ENCODE measurements at places on chromosomes 11 and 22.

DNA sequence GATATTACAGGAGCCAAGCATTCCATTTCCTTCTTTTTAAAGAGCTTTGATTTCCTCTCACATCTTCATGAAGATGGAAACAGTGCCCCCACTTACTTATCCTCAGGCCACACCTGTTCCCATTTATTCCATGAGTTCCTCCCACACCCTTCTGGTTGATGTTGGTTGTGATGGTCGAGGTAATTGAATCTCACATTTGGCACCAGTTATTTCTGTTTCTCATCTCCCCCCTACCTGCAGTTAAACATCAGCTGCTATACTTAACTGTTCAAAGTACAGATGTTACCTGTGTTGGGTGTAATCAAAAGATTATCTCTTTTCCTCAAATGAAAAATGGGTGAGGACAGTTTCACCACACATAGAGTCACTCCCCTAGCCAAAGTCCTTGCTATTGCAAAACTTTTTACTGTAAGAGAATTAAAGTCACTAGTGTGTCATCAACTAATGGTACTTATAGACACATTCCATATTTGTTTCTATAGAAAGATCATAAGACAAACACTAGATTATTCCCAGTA lies 1.9 kb downstream of the TMEM45B start:
- no peak for DNase-seq

DNA sequence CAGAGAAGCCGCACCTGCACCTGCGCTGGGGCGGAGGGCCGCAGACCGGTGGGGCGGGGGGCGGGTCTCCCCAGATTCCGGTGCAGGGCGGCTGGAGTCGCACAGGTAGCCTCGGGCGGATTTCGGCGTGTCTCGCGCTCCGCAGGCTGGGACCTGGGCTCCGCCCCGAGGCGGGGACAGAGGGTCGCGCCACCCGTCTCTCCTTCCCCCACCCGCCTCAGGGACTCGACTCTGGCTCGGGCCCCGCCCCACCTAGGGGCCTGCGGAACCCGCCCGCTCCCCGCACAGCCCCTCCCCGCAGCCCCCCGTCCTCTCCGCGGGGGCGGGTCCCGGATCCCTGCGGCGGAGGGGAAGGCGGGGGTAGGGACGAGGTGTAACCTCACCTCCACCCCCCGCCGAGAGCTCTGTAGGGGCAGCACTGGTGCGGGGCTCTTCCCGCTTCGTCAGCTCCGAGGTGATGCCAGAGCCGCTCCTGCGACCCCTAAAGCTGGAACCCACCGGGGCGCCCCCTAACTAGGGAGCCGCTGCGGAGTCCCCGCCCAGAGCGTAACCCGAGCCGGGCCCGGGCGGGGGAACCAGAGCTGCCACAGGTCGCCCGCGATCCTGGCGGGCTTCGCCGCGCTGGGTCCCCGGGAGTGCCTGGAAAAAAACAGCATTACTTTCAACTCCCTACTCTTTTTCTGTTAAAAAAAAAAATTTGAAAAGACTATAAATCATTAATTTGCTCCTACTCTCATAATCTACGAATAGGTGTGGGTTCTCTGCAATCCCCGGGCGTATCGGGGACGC lies at the start of gene SLC29A2:
Gene SLC29A2, minus strand, starts transcription at position 134 of the 789 bp plus-strand sequence. CDS start 169 bp downstream, outside the sequence.
- DNase-seq, result peak; percentile 46

DNA sequence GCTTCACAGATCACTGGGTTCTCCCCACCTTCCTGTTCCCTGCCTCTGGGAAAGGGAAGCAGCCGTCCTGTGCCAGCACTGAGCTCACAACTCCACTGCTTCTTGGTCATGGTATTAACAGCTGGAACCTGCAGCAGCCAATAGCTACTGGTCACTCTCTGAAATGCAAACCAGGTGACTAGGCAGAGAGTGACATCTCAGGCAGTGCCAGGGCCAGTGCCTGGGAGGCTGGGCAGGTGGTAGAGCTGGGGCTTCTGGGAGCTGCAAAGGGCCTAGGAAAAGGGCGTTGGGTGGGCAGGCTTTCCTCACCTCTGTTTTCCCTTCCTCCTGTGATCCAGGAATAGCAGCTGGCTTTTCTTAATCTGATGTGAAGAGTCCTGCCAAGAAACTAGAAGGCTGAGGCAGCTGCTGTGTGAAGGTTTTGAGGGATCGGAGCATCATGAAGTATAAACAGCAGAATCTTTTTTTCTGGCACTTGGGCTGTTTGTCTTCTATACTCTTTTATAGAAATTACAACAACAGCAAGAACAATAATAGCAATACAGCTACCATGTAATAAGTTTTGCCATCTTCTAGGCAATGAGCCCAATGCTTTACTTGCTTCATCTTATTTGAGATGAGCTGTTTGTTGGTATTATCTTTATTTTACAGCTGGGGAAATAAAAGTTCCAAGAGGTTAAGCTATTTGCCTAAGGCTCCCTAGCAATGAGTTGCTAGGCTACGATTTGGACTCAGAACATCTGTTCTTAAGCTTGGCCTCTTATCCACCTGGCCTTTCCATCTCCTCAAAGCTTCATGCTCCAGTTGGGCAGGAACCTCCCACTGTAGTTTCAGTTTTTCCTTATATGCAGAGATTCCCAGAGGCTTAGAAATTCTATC lies 22.0 kb upstream of the CD44 start:
- no peak for DNase-seq

DNA sequence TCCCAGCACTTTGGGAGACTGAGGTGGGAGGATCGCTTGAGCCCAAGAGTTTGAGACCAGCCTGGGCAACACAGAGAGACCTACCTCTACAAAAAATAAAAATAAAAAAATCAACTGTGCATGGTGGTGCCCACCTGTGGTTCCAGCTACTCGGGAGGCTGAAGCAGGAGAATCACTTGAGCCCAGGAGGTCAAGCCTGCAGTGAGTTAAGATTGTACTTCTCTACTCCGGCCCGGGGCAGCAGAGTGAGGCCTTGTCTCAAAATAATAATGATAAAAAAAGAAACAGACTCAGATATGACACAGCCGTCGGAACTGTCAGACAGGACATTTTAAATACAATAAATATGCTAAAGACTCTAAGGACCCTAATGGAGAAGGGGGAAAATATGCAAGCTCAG lies 18.4 kb downstream of the ASCL2 start:
- DNase-seq, result no peak

GRCh38 chr11:73156686-73157085 lies 14.6 kb upstream of the FCHSD2 start:
- no peak for DNase-seq

DNA sequence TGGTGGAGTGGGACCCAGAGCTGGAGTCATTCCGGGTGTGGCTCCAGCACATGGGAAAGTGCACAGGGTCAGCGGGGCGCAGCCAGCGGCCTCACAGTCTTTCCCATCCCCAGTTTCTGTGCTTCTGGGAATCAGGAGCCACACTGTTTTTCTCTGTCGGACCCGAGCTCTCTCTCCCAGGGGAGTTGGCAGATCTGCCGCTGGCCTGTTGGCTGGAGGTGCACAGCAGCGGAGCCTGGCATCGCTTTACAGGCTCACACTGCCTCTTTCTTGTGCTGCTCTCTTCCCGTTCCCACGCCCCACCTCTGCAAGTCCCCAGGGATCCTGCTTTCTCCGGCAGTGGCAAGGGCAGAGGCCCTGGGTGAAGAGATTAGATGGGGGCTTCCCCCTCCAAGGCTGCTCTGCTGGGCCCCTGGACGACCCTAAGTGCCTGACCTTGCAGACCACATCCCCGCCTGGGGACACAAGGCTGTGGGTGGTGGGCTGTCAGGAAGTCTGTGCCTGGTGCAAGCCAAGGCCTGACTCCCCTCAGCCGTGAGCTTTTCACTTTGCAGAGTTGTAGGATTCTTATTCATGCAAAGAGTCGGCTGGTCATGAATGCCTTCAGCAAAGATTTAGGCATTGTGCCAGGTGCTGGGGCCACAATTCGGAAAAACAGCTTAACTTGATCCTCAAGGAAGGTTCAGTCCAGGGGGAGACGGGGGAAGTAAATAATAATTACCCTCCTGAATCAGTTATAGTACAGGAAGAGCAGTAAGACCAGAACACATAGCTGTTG lies 116.3 kb downstream of the TIMP3 start:
- DNase-seq, result no peak

DNA sequence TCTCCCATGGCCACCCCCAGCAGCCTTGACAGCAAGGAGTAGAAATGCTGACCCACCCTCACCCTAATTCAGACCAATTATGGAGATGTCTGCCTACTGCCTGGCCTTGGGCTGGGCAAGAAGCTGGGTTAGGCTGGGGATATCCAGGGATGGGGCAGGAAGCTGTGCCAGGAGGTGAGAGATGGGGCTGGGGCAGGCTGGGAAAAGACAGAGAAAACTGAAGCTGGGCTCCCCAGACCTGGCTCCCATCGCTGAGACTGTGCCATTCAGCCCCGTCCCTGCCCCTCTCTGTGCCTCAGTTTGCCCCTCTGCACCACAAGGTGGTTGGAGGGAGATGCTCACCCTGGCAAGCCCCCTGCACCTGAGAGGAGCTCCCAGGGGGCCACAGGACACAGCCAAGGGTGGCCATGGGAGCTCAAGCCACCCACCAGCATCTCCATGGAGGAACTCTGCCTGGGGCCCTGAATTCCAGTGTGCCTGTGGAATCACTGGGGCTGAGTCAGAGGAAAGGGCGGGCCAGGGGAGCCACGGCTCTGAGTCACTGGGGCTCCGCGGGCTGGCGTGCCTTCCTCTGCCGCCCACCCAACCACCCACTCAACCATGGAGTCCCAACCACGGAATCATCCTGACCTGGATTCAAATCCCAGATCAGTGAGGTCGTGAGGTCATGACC lies 6.0 kb upstream of the CARD10 start:
- no peak for DNase-seq

DNA sequence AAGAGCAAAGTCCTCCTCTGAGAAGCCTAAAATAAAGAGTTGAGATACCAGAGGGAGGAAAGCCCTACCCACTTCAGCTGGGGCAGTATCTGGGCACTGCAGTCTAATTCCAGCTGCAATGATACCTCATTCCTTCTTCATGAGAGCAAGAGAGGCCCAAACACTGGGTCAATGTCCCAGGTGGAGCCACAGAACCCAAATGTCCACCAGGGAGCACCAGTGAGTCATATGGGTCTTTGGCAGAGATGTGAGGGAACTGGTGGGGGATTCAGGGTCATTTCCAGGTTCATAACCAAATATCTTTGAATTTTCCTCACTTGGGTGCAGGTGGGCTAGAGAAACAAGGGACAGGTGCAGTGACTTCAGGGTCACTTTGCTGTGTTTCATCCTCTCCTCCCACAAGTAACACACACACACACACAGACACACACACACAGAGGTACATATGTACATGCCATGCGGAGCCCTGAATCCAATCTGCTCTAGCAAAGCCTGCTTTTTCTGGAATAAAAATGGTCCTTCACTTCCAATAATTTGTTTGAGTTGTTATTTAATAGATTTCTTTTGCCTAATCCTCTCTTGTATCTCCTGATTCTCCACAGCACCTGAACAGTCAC lies 585.4 kb downstream of the SOX6 start:
- DNase-seq, result no peak

DNA sequence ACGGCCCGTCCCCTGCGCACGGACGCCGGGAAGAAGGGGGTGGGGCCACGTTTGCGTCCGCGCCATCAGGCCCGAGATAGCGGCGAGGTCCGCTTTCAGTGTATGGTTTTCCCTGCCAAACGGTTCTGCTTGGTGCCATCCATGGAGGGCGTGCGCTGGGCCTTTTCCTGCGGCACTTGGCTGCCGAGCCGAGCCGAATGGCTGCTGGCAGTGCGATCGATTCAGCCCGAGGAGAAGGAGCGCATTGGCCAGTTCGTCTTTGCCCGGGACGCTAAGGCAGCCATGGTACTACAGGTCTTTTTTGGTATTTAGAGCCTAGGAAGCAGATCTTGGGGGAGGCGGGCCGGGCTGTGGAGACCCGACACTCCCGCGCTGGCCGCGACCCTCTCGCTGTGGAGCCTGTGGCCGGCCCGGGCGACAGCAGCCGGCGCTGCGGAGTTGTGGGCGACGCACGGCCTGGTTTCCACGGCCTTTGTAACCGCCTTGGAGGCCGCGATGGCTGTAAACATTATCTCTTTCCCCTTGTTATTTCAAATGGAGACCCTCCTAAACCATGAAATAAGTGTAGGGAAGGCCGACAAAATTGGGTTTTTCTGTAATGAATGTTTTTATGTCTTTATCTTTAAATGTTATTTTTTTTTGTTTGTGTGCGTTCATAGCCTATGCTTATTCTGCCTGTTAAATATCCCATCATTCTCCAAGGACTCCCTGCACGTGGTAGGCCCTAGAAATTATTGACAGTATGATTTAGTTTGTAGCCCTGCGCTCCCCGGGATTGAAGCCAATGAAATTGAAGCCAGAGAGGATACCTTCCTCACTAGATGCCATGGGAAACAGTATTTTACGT lies at the start of gene AASDHPPT:
Gene AASDHPPT, plus strand, starts transcription at position 54 of the 847 bp plus-strand sequence. Its CDS starts 49 bp downstream, at position 103.
- no peak for DNase-seq

GRCh38 chr22:41654322-41654721 lies 33.2 kb downstream of the XRCC6 start:
- no peak for DNase-seq

GRCh38 chr11:74278721-74279161 lies 32.7 kb downstream of the P4HA3 start:
- no peak for DNase-seq

GRCh38 chr11:3855808-3856491 lies 486 bp downstream of the STIM1 start:
- DNase-seq, result no peak

GRCh38 chr22:22932512-22932941 lies 44.9 kb downstream of the IGLL5 start:
- no peak for DNase-seq

- DNase-seq, result no peak
Observed at GRCh38 chr11:108117746-108118371, 3.5 kb upstream of the ACAT1 start.

DNA sequence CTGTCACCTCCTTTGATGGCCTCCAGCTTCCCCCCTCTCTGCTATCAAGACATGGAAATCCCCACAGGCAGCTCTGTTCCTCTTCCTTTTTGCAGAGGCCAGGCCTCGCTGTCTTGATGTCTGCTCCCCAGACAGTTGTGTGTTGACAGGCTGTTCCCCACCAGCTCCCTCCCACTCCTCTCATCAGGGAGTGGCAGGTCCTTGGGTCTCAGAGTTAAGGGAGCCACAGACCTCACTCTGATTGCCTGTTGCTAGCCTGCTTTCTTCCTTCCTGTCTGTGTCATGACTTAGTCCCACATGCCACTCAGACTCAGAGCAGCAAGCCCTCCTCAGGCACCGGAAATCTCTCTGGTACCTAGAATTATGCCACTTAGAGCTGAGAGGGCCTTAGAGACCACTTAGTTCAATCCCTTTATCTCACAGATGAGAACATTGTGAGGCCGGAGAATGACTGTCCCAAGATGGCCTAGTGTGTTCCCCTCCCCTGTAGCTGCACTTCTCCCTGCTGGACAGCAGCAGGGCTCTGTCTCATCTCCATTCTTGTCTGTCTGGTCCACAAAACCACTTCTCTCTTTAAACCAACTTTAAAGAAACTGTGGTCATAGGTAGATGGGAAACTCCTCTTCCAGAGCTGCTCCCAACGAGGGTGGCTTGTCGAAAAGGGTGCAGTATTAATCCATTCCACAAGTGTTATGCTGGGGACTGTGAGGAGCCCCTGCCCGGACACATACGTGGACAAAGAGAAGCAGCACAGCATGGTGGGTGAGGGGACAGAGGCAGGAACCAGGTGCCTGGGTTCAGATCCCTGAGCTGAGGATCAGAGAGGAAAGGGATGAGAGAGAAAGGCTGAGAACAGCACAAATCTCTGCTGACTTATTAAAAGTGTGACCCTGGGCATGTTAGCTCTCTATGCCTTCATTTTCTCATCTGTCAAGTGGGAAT lies 4.2 kb downstream of the AMPD3 start:
- no peak for DNase-seq

All from stimulated activated CD4-positive, alpha-beta T cell treated with anti-CD3 and anti-CD28 coated beads, TNF-alpha, amount 100 ng/mL, for 24 hours (primary cell).